Hepatocyte (in vitro differentiated cells): ENCODE measurements at places on chromosomes 2 and 18. TPM values are rescaled to one million over a fixed set of nuclear protein-coding genes. Genes with fewer than 3 reads are reported as not detected.

Gene FAM237A
- total RNA-seq = not detected in 2 replicates

Gene SPEG
- total RNA-seq = 21.1 and 21.6 TPM in 2 replicates

GRCh38 chr2:86036669-86037138 lies 69.0 kb downstream of the POLR1A start:
- DNase-seq = no peak

GRCh38 chr2:108413711-108414095 lies 35.3 kb upstream of the GCC2 start:
- DNase-seq = no peak

DNA sequence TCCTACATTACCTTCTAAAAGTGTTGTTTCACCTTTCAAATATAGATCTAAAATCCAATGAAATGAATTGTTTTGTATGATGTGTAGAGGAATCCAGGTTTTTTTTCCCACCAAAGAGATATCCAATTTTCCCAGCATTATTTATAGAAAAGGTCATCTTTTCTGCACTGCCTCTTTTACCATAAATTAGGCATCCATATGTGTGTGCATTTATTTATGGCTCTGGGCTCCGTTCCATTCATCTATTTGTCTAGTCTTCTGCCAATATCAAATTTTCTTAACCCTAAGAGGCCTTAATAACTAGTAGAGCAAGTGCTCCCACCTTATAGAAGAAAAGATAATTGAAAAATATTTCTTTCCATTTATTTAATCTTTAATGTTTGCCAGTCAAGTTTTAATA lies 88.3 kb downstream of the ATAD2B start:
- no peak for DNase-seq

- DNase-seq = peak; percentile 35
Observed at GRCh38 chr2:235542733-235543127, 48.9 kb downstream of the AGAP1 start.

DNA sequence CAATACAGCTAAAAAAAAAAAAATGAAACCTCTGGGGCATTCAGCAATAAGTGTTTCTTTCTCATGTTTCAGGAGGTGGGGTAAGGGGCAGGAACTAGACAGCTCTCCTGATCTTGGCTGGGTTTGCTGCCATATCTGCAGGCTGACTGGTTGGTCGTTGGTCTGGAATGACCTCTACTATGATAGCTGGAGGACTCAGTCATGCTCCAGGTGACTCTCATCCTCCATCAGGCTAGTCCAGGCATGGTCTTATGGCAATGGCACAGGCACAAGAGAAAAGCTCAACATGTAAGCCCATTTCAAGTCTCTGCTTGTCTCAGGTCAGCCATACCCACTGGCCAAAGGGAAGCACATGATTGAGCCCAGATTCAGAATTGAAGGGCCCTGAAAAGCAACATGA lies 9.5 kb upstream of the SLC1A4 start:
- DNase-seq = no peak

DNA sequence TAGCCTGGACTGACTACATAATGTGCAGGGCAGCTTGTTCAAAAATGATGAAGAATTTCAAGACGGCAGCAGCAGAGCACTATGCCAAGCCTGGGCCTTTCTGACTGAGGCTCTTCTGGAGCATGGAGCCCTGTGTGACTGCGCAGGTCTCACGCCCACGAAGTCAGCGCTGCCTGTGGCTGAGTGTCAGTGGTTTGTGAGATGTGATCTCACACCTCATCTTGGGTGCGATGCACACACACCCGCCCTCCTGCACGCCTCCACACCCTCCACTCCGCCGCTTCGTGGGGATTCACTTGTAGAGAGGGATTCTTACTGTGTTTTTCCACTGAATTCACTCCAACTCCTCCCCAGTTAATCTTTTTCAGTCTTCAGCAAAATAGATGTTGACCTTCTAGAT lies 103.9 kb downstream of the VIT start:
- no peak for DNase-seq

- no peak for DNase-seq
Observed at GRCh38 chr2:44804406-44805265, 136.9 kb upstream of the SIX3 start.

- no peak for DNase-seq
Observed at GRCh38 chr18:44170208-44170880, 510.3 kb upstream of the SETBP1 start.

DNA sequence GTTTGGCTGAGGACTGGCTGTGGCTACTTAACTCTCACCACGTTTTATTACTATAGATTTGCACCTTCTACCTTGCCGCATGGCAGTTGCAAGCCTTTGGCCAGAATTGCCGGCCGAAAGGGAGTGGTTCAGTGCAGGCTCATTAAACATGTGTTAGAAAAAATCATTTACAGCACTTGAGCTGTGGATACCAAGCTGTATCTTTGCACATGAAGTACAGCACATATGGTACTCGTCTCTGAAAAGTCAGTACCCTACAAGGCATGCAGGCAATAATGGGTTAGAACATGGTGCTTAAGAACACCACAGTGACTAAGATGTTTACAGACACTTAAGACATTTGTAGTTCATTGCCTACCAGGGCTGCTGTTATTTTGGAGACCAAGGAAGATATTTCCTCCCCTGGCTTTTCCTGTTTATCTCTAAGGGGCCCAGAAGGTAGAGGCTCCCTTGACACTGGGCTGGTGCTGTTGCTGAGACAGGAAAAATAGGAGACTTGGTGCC lies 103.1 kb downstream of the ZNF532 start:
- DNase-seq = peak; percentile 36

GRCh38 chr18:31555971-31556747 lies 35.5 kb upstream of the TTR start:
- DNase-seq = peak; percentile 78

GRCh38 chr2:135909976-135910375 lies 33.7 kb upstream of the MCM6 start:
- DNase-seq = no peak

DNA sequence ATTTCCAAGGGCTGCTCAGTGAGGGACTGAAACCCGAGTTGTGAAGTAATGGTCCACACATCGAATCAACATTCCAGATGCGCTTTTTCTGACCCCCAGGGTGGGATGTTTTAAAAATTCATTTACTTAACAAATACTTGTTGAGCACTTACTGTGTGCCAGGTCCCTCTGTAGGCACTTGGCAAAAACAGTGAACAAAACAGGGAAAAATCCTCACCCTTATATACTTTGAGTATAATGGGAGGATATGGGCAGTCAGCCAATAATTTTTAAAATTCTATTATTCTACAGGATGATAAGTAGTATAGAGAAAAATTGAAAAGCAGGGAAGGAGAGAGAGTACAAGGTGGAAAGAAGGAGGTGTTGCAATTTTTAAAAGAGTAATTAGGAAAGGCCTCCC lies 31.3 kb upstream of the AFTPH start:
- DNase-seq = no peak
